ENCODE measurements at places on chromosomes 2 and 18. TPM values are rescaled to one million over a fixed set of nuclear protein-coding genes. Genes with fewer than 3 reads are reported as not detected.

Gene IL1R1
- 0.21 TPM for total RNA-seq

Gene ARHGAP25
- total RNA-seq: 0.91 TPM

Gene CD207
- total RNA-seq: 0.11 TPM

Gene IL36B
- not detected for total RNA-seq

Gene UPP2
- total RNA-seq: not detected

Gene ASPRV1
- total RNA-seq: 0.61 TPM

Gene ALKAL2
- total RNA-seq: not detected

Gene SPEG
- 8.8 TPM for total RNA-seq

Gene PXDN
- 26.3 TPM for total RNA-seq

Gene CENPA
- 27.1 TPM for total RNA-seq

Gene NDUFB3
- 82.9 TPM for total RNA-seq

Gene PCARE
- total RNA-seq: not detected

Gene DSG4
- total RNA-seq: not detected

Gene KLF11
- 13.0 TPM for total RNA-seq

Gene MATN3
- 0.15 TPM for total RNA-seq

Gene GRHL1
- 0.30 TPM for total RNA-seq

Gene CHRND
- total RNA-seq: not detected

Gene PHOSPHO2
- 3.0 TPM for total RNA-seq

Gene CRYGD
- total RNA-seq: not detected

Gene KCNG3
- total RNA-seq: 0.24 TPM

Gene CCDC141
- under 0.01 TPM for total RNA-seq

Gene CIDEA
- total RNA-seq: not detected

Gene REG3A
- total RNA-seq: not detected

Gene FAM98A
- total RNA-seq: 39.9 TPM

Gene ANKRD53
- 0.05 TPM for total RNA-seq

Gene MREG
- total RNA-seq: 4.3 TPM

Gene PRKAG3
- not detected for total RNA-seq

Gene EGR4
- 0.05 TPM for total RNA-seq

Gene PLEK
- total RNA-seq: not detected

Gene TTR
- total RNA-seq: not detected

Gene CCT4
- total RNA-seq: 174 TPM

Gene RUFY4
- total RNA-seq: not detected

Data from A375 (cell line).